ENCODE measurements at places on chromosomes 16 and 17.

GRCh38 chr16:3158026-3158509 is 23.2 kb downstream of the ZNF213 start:
- no peak for DNase-seq

GRCh38 chr17:41377546-41377945 is 4.6 kb downstream of the KRT34 start:
- DNase-seq = no peak

DNA sequence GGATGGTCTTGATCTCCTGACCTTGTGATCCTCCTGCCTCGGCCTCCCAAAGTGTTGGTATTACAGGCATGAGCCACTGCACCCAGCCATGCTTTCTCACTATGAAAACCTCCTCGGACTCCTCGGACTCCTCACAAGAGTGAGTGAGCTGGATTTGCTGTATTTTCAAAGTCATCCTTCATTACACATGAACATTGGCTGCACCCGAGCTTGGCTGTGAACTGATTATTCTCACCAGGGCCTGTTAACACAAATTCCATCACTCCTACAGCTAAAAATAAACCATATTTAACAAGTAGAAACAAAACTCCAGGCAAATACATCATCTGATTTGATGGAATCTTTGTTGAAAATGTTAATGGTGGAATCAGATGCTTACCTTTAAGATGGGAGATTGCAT is 50.3 kb downstream of the PITPNC1 start:
- no peak for DNase-seq

DNA sequence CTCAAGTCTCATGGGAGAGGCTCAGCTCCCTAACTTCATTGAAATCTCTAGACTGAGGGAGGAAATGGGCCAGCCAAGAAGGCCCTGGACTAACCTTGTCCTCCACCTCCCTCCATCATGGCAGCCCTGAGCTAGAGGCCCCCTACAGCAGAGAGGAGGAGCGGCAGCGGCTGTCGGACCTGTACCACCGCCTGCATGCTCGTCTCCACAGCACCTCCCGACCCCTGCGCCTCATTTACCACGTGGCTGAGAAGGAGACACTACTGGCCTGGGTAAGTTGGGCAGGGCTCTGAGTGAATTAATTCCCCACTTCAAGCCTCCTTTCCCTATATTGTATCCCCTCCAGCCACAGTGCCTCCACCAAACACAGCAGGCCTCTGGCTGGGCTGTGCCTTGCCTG is 3.8 kb upstream of the SYCE1L start:
- DNase-seq = no peak

DNA sequence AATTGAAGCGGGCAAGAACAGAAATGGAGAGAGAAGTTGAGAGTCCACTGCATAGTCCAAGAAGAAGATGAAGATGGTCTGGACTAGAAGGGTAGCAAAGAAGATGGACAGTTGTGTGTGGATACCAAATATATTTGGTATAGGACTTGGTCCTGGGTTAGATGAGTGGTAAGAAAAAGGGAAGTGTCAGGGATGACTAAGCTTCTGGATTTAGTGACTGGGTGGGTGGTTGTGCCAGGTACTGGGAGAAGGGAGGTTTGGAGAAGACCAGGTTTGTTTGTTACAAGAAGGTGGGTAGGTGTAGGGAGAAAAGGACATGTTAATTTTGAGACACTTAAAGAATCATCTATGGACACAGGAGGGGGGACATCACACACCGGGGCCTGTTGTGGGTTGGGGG is 5.4 kb downstream of the VMP1 start:
- no peak for DNase-seq

DNA sequence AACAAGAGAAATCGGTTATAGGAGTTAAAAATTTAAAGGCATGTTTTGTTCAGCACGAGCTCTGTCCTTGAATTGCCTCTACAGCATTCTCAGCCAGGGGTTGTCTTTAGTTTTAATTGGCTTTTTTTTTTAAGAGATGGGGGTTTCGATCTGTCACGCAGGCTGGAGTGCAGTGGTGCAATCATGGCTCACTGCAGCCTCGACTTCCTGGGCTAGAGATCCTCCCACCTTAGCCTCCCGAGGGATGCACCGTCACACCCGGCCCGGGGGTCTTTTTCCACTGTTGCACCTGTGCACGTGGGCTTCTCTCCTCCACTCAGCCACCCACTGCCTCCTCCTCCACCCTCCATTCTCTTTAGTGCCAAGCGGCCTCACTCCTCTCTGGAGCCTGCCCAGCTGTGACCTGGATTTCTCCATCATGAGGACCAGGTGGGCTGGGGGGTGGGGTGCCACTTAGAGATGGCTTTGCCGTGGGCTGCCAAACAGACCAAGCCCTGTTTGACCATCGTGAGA is 106.8 kb upstream of the SEC14L1 start:
- no peak for DNase-seq

DNA sequence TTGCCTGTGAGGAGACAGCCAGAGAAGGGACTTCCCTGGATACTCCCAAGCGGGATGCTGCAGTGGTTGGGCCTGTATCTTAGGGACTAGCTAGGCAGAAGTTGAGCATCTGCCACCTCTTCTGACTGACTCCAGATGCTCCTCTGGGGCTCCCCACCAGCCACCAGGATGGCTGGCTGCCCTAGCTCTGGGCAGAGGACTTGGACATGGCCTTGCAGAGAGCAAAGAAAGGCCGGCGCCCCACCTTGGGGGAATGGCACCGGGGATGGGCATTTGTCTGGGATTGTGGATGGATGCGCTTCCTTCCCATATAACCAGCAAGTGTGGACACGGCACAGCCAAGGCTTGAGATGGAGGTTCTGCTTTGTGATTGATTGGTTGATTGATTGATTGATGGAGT is 69.0 kb downstream of the OR1D5 start:
- DNase-seq = no peak

DNA sequence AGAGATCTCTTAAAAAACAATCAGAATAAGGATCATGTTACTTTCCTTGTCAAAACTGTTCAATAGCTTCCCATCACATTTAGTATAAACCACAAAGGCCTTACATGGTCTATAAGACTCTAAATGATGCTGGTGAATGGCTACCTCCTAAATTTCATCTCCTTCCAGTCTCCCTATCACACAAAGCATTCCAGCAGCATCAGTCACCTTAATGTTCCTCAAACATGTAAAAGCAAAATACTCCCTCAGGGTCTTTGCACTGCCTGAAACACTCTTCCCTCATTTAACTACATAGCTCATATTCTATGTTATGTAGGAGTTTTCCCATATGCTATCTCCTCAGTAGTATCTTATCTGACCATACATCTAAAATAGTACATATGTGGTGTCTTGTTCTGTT is 53.5 kb upstream of the INTS2 start:
- DNase-seq = no peak

DNA sequence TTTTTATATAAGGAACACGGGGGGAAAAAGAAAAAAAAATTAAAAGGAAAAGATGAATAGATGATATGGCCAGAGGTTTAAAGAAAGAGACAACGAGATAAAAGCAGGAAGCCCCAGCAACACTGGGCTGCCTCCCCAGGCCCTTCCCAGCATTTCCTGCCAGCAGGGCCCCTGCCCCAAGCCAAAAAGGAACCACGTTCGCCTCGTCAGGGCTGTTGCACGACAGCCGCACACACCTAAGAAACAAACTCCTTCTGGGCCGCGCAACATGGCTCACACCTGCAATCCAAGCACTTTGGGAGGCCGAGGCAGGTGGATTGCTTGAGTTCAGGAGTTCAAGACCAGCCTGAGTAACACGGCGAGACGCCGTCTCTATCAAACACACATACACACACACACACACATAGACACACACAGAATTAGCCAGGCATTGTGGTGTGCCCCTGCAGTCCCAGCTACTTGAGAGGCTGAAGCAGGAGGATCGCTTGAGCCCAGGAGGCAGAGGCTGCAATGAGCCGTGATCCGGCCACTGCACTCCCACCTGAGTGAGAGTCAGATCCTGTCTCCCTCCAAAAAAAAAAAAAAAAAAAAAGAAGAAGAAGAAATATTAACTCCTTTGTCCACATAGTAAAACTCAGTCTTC is 83.0 kb downstream of the ANKRD11 start:
- no peak for DNase-seq

DNA sequence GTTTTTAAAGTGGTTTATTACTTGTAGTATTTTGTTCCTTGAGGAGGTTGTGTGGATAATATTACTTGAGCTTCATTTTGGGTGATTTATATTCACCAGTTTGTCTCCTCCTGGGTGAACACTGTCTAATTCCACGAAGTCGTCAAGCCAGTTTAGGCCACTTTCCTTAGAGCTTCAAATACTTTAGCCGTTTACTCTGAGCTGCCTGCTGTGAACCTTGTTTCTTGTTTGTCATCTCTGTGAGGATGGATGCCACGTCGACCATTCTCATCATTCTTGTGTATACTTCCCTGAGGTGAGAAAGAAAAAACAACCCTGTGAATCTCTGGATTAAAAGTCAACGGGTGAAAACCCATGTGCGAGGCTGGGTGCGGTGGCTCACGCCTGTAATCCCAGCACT is 9.0 kb downstream of the KRT24 start:
- DNase-seq = no peak

GRCh38 chr16:3086596-3087242 is 12.4 kb downstream of the ZSCAN10 start:
- DNase-seq = no peak
